ENCODE measurements at places on chromosomes 5 and 9.

DNA sequence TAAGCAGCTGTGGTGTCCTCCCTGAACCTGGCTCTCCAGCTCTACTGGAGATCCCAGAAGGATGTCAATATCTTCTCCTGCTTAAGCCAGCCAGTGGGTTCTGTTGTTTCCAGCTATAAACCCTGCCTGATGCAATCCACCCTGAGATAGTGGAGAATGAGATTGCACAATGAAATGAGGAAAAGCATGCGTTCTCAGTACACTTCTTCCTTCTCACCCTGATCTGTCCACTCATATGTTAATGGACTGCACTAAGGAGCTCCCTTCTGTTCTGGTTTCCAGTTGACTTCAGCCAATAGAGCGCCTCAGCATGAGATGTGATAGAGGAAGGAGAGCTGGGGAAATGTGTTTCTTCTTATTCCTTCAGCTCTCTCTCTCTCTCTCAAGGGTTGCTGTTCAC is 40.0 kb upstream of the CDH6 start:
- DNase-seq, result no peak

DNA sequence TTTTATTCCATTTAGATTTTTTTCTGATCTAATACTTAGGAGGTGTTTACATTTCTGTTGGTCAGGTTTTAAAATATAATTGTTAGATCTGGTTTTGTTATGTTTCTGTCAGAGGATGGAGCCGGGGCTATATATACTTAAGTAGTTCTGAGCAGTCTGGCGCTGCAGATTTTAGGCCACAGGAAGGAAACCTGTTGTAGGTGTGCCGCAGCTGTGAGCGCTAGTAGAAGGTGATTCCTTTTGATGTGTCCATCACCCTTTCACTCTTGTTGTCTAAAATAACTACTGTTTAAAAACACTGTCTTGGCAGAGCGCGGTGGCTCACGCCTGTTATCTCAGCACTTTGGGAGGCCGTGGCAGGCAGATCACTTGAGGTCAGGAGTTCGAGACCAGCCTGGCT is 17.0 kb downstream of the ZBTB34 start:
- DNase-seq, result peak; percentile 33

GRCh38 chr5:105501315-105501714 is 1938.7 kb upstream of the NUDT12 start:
- DNase-seq, result no peak

- no peak for DNase-seq
These were observed 379 bp upstream of the EGFLAM start for GRCh38 chr5:38258042-38258318.

GRCh38 chr5:3199962-3200755 is 395.5 kb upstream of the IRX1 start:
- DNase-seq, result no peak

DNA sequence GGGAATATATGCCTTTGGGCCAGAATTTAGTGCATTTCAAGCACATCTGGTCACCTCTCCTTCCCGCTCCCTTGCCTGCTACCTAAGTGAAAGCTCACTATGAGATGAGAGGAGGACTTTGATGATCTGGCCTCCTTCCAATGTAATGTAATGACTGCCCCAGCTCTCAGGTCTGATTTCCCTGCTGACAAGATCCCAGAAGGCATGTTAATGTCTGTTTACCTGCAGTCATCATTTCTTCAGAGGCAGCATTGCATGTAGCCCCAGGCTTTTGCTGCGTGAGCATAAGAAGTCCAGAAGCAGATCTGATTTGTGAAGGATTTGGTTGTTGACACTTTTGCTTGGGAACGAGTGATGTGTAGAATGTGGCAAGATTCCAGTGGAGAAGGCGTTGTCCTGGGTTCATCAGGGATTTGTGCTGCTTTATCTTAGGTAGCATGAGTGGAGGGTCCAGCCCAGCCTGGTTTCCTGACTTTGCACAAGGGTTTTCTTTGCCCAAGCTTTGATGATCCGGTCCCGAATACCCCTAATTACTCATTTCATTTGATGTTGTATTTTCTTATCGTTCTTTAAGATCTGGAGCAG is 192.7 kb downstream of the GOLPH3 start:
- no peak for DNase-seq

GRCh38 chr5:13731121-13731628 is 213.3 kb downstream of the DNAH5 start:
- DNase-seq, result no peak

GRCh38 chr9:103152473-103152872 is 157.3 kb downstream of the CYLC2 start:
- no peak for DNase-seq

DNA sequence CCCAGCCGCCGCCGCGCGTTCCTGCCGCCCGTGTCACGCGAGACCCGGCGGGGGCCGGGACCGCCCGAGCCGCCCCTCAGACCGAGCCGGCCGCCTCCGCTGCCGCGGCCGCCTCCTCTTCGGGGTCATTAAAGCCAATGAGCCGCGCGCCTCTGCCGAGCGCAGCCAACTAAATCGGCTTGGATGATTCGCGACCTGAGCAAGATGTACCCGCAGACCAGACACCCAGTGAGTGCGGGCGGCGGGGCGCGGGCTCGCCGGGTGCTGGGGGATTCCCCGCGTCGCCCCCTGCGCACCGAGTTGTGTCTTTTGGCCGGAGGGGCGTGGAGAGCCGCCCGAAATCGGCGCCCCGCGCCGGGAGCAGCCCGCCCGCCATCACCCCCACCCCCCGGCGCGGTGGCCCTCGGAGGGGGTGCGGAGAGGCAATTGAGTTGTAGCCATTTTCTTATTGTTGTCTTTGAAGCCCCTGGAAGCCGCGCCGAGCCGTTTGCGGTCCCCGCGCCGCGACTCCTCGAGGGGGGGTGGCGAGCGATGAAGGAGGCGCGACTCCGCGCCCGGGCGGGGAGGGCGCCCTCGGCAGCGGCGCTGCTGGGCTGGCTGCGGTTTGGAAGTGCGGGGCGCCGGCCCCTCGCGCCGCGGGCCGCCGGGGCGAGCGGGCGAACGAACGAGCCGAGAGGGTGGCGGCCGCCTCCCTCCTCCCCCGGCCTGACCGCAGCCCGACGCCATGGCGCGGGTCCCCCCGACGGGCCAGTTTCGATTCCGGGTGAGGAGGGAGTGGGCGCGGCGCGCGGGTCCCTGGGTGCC is 1.0 kb downstream of the TLE4 start:
- peak; percentile 70 for DNase-seq

GRCh38 chr5:36152324-36153297 is 700 bp downstream of the SKP2 start:
- DNase-seq, result peak; percentile 4

- peak; percentile 59 for DNase-seq
These were observed 1.3 kb upstream of the PRR7 start for GRCh38 chr5:177445052-177445916.

DNA sequence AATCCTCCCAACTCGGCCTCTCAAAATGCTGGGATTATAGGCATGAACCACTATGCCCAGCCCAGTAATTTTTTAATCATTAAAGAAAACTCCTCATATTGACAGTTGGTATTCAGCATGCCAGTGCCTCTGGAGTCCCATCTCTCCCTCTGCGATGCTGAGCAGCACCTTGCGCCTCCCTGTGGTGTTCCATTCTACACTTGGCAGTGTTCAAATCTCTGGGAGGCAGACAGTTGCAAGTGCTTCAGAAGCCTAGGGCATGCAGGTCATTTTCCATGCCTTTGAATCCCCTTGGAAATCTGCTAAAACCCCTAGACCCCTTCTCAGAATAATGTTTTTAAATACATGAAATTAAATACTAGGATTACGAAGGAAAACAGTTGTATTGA is 41.3 kb downstream of the GARNL3 start:
- no peak for DNase-seq

DNA sequence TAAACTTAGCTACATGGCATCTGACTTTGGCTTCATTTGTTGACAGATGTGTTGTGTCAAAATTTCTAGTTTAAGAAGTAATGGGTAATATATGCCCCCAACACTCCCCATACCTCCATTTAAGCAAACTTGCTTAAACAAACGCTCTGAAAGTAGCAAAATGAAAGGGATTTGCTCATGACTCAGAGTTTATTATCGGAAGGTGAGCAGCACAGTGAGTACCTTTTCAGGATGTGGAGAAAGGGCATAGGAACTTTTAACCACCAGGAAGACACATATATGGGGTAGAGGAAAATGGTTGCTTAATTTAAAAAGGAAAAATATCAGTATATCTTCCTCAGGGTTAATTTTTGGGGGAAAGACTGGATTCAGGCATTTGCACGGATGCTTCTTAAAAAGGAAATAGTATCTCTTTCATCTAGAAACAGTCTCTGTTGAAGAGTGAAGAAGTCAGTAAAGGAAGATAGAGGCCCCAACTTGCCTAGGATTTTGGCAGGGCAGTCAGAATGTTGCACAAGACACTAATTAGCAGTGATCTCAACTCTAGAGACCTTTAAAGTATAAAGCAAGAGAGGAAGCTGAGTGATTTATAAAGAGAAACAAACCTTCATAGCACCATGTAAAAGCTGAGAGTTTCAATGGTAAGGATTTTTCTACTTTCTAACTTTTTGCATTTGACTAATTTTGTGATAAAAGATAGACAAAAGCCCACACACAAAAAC is 155.1 kb downstream of the TRIO start:
- no peak for DNase-seq

- DNase-seq, result no peak
These were observed 502 bp upstream of the PTGR1 start for GRCh38 chr9:111599955-111600343.

- DNase-seq, result no peak
These were observed 44.9 kb downstream of the SLC6A3 start for GRCh38 chr5:1400211-1400855.

- DNase-seq, result no peak
These were observed 756.2 kb downstream of the TLE1 start for GRCh38 chr9:80932947-80933780.

DNA sequence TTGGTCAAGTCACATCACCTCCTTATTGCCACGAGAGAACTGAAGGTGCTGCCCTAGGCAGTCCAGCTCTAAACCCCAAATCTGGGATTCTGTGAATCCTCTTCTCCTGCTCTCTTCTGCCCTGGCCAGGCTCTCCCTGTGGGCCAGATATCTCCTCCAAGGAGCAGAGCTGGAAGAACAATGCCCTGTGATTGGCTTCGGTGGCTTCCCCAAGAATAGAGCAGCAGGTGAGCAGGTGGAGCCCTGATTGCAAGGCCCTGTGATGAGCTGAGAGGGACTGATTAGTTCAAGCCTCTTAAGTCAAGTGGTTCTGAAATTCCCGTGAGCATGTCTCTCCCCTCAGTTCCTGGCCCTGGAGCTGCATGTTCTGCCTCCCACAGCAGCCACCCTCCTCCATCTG is 175.3 kb upstream of the BRINP1 start:
- DNase-seq, result no peak

- DNase-seq, result no peak
These were observed 31.6 kb downstream of the LRRTM2 start for GRCh38 chr5:138843316-138844124.

- DNase-seq, result peak; percentile 28
These were observed 4.5 kb downstream of the RCL1 start for GRCh38 chr9:4796988-4797853.

DNA sequence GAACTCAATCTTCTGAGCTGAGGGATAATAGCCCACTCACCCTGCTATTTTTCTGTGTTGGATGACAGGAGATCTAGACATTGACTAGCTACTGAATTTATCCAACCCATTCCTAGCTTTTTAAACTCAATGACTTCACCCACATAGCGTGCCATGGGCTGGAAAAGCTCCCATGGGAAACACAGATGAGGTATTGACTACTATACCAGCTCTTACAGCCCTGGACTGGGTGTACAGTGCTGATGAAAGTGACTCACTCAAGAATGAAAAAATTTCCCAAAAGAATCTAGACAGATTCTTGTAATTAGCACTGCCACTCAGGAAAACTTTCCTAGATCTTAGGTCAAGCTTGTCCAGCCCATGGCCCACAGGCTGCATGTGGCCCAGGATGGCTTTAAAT is 72.7 kb upstream of the NREP start:
- no peak for DNase-seq

GRCh38 chr5:157599565-157599964 is 24.0 kb upstream of the ADAM19 start:
- DNase-seq, result no peak

- no peak for DNase-seq
These were observed 364.4 kb upstream of the CDH9 start for GRCh38 chr5:27402828-27403227.

- DNase-seq, result no peak
These were observed 403.5 kb downstream of the ZNF608 start for GRCh38 chr5:124342986-124343385.

GRCh38 chr5:43209833-43210232 is 17.8 kb downstream of the NIM1K start:
- DNase-seq, result no peak

- no peak for DNase-seq
These were observed 107.5 kb downstream of the ROR2 start for GRCh38 chr9:91842358-91843049.

DNA sequence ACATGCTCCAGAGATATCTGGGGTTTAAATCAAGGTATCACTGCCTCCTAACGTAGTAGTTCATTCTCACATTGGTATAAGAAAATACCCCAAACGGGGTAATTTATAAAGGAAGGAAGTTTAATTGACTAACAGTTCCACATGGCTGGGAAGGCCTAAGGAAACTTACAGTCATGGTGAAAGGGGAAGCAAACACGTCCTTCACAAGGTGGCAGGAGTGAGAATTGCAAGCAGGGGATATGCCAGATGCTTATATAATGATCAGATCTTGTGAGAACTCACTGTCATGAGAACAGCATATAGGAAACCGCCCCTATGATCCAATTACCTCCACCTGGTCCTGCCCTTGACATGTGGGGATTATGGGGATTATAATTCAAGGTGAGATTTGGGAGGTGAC is 1280.2 kb upstream of the C9orf72 start:
- no peak for DNase-seq

- DNase-seq, result no peak
These were observed 174.9 kb downstream of the TTC39B start for GRCh38 chr9:15132091-15132490.

GRCh38 chr5:40799258-40799657 is 1.1 kb upstream of the PRKAA1 start:
- DNase-seq, result no peak

GRCh38 chr5:157057459-157058370 is 1.2 kb downstream of the HAVCR1 start:
- no peak for DNase-seq

GRCh38 chr5:61519728-61520277 is 187.7 kb downstream of the ZSWIM6 start:
- no peak for DNase-seq
